ENCODE measurements at places on chromosomes 16 and 17.

DNA sequence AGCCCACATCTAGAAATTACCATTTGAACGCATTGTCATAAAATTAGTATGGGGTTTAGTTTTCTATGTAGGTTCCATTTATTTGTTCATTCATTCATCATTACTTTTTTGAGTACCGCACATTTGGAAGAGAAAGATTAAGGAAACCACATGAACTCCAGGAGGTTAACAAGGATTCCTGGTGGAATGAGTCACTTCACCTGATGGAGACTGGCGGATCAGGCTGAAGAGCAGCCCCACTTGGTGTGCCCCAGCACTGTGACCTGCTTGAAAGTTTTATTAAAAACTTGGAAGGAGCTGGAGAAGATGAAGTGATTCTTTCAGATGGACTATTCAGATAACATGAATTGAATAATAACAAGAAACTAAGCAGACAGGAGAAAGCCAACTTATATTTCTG lies 293.6 kb upstream of the CDH11 start:
- DNase-seq = no peak

- no peak for DNase-seq
Measured at GRCh38 chr17:66602659-66603384, 232.1 kb upstream of the CACNG5 start.

- DNase-seq = no peak
Measured at GRCh38 chr17:4357671-4358070, 8.8 kb downstream of the UBE2G1 start.

DNA sequence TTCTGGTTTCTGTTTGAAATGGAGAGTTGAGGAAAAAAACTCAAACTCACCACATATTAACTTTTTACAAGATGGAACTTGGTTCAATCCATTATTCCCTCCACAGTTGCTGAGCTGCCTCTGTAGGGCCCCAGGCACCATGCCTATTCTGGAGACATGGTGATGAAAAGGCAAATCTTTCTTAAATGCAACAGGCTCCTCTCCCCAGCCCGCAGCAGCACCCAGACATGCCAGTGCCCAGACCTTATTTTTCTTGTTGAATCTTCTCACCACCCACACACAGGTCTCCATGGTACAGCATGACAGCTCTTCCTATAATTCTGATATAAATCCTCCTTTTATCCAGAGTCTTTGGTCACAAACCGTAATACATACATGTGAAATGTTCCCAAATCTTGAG lies 7.6 kb downstream of the CYTH1 start:
- no peak for DNase-seq

- no peak for DNase-seq
Measured at GRCh38 chr17:67246653-67247415, 1.8 kb upstream of the HELZ start.

DNA sequence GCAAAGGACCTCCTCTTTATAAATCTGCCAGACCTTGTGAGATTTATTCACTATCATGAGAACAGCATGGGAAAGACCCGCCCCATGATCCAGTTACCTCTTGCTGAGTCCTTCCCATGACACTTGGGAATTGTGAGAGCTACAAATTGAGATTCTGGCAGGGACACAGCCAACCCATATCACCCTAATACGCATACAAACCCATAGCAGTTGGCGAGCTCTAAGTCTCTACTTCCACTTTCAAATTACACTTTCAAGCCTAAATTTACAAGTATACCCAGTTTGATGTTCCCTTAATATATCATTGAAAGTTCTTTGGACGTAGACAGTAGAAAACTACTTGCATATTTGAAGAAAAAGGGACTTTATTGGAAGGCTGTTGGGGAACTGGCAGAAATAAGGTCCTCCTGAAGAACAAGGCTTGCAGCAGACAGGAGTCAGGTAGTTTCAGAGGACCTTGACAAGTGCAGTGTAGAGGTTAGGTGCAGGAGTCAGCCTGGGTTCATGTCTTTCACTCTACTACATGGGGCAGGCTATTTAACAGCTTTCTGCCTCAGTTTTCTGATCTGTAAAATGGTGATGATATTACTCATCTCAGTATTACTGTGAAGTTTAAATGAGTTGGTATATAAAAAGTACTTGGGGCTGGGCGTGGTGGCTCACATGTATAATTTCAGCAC lies 107.9 kb upstream of the EEF2KMT start:
- no peak for DNase-seq

- DNase-seq = no peak
Measured at GRCh38 chr17:80446645-80447405, 29.6 kb downstream of the NPTX1 start.

DNA sequence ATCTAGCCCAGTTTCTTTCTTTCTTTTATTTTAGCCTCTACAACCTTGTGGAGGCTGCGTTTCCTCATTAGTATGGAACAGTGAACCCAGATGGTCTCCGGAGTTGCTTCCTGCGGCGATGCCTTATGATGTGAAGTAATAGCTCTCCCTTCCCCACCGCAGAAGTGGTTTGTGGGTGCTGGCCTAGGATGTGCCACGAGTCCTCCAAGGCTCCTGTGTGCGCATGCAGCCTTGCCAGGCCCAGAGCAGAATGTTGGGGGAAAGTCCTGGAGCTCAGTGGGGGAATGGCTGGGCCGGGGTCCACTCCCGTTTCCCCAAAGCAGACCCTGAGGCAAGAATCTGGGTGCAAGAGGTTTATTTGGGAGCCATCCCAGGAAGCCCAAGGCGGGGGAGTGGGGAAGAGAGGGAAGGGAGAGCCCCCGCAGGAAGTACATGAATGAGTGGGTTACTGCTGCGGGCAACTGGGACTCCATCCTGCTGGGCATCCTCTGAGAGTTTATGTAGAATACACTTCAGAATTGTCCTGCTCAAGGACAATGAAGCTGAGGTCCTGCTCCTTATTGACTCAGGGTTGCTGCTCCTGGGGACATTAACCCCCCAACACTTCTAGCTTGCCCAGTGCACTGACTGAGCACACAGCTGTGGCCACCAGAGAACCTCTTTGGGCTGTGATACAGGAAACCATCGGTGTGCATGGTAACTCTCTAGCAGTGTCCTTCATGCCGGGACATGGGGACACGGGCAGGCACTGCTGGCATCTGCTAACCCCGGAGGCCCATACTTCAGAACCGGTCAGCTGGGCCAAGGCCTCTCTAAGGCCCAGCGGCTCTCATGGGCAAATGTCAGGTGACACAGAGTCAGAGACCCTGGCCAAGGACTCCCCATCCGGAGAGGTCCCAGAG lies 3.7 kb upstream of the HCRT start:
- no peak for DNase-seq

DNA sequence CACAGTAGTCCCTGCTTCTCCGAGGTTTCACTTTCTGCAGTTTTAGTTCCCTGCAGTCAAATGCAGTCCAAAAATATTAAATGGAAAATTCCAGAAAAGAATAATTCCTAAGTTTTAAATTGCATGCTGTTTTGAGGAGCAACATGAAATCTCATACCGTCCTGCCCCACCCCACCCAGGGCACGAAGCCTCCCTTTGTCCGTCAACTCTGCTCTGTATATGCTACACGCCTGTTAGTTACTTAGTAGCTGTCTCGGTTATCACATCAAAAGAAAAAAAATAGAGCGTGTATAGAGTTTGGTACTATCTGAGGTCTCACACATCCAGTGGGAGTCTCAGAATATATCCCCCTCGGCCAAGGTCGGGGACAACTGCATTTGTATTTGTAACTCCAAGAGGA lies 129.4 kb upstream of the NOL11 start:
- DNase-seq = no peak

DNA sequence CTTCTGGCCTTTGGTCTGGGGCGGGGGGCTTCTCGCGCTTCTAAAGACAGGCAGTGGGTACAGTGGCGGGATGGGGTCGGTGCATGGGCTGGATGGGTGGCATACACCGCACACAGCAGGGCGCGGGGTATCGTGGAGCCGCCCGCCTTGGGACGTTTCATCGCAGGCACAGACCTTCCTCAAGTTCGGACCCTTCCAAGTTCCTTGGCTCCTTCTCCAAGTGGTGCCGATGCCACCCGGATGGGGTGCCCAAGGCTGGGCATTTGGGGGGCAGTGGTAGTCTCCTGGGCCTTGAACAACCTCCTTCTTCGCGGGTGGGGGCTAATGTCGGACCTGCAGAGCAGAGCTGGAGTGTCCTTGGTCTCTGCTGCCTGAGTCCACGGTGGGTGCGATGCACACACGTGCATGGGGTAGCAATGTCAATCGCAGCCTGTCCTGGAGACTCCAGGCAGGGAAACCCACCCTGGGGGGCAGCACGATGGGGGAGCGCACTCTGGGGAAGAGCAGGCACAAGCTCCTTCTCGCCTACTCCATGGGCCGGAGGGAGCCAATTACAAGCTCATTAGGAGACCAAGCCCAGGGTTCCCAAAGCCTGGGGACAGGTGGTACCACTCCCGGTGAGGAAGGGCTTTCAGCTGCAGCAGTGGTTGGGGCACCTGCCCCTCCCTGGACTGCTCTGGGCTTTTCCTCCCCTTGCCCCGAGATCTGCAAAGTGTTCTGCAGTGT lies 686 bp upstream of the MTSS2 start:
- no peak for DNase-seq

DNA sequence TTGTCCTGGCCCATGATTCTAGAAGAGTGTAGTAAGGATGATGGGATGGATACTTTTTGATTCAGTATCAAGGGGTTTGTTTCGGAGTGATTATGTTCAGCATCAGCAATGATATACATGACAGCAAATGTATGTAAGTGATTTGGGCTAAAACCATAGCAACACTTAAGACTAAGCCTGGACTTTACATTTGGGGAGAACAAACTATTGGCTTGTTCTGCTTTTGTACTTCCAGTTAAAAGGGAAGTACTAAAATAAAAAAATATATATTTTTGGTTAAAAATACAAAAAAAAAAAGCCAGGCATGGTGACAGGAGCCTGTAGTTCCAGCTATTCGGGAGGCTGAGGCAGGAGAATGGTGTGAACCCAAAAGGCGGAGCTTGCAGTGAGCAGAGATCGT lies 20.5 kb upstream of the DHX8 start:
- no peak for DNase-seq

DNA sequence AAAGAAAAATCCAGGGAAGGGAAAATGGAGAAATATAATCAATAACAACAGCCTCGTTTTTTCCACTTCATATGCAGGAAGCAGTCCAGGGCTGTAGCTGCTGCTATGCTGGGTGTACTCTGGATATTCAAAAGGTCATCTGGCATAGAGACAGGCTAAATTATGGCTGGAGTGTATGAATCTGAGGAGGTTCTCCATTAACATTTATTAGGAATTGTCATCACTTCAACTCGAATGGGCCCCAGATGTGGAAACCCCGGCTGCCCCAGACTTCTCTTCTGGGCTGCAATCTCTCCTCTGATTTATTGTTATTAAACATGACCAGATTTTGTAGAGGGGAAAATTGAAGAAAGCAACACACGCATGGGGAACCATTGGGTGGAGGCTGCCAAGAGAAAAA lies 33.5 kb upstream of the SKAP1 start:
- no peak for DNase-seq

GRCh38 chr16:9060225-9060624 lies 31.2 kb upstream of the HAPSTR1 start:
- no peak for DNase-seq

- no peak for DNase-seq
Measured at GRCh38 chr16:86635176-86635876, 57.0 kb downstream of the FOXL1 start.

DNA sequence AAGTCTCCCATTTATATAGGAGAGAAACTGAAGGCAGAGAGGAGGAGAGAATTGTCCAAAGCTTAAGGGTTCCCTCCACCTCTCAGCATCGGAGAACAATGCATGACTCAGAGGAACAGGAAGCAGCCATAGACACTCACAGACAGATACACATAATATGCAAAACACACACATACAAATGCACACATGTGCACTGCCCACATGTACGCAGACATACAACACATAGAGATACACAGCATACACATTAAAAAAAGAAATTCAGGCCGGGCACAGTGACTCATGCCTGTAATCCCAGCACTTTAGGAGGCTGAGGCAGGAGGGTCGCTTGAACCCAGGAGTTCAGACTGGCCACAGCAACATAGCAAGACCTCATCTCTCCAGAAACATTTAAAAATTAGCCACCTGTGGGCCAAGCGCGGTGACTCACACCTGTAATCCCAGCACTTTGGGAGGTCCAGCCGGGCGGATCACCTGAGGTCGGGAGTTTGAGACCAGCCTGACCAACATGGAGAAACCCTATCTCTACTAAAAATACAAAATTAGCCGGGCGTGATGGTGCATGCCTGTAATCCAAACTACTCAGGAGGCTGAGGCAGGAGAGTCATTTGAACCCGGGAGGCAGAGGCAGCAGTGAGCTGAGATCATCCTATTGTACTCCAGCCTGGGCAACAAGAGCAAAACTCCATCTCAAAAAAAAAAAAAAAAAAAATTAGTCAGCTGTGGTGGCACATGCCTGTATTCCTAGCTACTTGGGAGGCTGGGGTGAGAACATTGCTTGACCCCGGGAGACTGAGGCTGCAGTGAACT lies 11.3 kb downstream of the ERAL1 start:
- no peak for DNase-seq

GRCh38 chr16:66326991-66327513 lies 39.4 kb upstream of the CDH5 start:
- DNase-seq = peak; percentile 71

DNA sequence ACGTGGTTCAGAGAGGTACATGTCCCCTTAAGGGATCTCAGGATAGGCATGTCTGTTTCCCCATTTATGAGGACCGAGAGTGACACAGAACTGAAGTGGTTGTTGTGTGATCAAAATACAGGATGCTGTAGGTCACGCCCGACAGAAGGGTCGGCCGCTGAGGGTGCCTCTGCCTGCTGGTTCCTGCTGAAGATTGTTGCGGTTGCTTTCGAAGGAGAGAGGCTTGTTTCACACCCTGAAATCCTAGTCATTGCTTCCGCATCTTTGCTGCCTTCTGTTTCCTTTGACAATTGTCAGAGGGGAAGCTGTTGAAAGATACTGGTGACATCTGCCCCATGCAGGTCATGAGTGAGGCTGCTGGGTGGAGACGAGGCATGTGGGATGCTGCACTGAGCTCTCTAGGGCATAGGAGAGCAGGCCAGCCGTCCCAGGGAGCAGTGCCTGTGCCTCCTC lies 3.8 kb upstream of the NAT9 start:
- DNase-seq = no peak

- no peak for DNase-seq
Measured at GRCh38 chr17:5044630-5045029, 9.4 kb upstream of the SLC52A1 start.

- no peak for DNase-seq
Measured at GRCh38 chr17:31398381-31399311, 7.2 kb downstream of the RAB11FIP4 start.

DNA sequence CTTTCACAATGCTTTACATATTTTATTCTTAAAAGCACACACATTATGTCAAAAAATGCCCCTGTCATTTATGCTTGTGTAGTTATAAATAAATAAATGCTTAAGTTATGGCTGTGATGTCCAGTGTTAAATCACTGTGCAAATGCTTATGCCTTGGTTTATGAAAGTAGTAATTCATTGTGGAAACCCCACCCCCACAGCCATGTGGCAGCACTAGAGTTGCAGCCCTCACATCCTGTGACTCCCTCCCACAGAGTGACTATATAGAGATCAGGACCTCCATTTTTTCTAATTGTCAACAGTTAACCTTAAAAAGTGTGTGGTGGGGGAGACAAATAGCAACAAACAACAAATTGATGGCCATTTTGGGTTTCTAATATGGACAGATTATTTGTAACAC lies 2.4 kb downstream of the SKAP1 start:
- peak; percentile 30 for DNase-seq

- no peak for DNase-seq
Measured at GRCh38 chr17:80856863-80857755, 134.5 kb upstream of the CHMP6 start.

Measured in NCI-H2081 (cell line).